ENCODE measurements at places on chromosomes 6 and 20.

DNA sequence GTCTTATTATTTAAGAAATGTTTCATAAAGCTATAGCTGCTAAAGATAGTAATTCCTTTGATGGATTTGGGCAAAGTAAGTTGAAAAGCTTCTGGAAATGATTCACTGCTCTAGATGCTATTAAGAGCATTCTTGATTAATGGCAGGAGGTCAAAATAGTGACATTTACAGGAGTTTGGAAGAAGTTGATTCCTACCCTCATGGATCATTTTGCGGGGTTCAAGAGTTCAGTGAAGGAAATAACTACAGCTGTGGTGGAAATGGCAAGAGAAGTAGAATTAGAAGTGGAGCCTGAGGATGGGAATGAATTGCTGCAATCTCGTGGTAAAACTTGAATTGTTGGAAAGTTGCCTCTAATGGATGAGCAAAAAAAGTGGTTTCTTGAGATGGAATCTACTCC is 316.1 kb downstream of the UTRN start:
- DNase-seq = no peak

GRCh38 chr6:17381424-17382147 is 11.8 kb upstream of the CAP2 start:
- no peak for DNase-seq

DNA sequence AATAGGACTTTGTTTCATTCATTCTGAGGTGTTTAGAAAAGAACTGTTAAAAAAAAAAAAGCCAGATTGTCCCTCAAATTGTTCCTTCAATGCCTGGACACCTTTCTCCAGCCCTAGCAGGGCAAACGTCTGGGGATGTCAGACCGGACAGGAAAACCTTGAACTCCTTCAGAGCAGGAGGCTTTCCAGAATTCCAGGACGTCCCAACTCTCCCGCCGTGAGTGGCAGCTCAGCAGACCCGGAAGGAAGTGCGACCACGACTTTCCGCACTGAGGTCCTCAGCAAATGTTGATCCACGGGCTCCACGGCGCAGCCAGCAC is 139.1 kb downstream of the DLL1 start:
- DNase-seq = no peak

GRCh38 chr20:47143657-47144056 is 212.8 kb downstream of the ZMYND8 start:
- DNase-seq = no peak

DNA sequence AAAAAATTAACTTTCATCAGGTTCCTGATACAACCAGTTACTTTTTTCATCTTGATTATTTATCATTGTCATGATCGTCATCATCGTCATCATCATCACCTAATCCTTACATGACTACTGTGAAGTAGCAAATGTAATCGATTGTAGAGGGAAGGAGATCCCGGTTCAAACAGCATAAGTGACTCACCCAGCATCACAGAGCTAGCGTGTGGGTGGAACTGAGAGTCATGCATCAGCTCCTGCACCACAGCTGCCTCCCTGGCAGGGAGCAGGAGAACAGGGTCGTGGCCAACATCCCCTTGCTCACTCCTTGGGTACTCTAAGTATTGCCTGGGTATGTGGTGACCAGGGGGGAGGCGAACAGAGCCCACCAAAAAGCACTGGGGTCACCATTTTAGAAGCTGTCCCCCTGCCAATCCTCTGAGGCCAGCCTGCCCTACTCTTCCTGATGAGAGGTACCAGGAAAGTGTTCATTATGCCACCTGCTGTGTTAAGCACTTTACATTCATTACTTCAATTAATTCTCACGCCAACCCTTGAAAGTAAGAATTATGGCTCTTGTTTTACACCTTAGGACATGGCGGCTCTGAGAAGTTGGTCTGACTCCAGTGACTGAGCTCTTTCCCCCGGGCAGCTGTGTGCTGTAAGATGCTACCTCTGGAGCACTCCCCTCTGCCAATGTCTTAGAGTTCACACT is 425.2 kb downstream of the CD83 start:
- peak; percentile 70 for DNase-seq

DNA sequence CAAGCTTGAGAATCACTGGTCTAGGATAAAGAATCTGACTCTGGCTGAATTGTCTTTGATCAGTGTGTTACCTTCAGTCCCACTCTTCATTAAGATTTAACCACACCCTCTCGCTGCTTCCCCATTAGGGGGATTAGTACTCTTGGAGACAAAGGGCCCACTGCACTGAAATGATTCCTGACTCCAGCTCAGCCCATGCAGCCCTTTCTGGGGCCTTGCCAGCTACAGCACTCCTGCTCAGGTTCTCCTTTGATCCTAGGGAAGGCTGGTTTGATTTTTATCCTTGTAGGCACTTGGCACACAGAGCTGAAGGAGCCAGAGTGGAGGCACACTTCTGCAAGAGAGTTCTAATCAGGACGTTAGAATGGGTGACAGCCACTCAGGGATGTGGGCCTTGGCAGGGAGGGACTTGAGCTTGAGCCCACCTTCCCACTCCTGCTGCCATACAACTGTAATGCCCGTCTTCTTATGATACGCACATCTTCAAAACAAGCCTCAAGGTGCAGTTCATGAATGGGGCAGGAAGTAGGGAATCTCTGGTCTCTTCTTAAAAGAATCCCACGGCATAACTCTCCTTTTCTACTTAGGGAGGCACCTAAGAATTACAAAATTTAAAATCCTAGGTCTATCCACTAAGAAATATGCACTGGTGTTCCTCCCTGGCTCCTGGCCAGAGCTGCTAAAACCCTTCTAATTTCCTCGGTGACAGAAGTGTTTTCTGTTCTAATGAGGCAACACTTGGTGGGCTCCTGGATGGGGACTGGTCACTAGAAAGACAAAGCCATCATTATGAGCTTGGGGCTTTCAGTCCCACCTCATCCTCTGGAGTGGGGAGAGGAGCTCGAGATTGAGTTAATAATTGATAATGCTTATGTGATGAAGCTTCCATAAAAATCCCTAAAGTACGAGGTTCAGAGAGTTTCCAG is 1.5 kb upstream of the SLA2 start:
- DNase-seq = no peak

DNA sequence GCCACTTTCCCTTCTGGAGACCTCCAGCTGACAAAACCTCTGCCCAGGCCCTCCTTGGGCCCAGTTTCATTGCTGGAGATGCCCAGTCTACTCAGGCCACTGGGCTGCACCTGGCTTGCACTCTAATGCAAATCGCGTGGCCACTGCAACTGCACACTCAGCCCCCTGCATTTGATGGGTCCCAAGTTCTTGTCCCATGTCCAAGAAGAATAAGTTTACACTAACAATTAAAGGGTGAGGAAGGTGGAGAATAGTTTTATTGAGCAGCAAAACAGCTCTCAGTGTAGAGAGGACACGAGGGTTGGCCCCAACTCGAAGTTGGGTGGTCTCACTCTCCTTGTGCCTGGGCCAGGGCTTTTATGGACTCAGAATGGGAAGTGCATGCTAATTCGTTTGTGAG is 31.9 kb upstream of the THEMIS start:
- no peak for DNase-seq
